ENCODE measurements at places on chromosomes 4 and X.

GRCh38 chrX:69062493-69062892 lies 102.8 kb downstream of the PJA1 start:
- no peak for DNase-seq

DNA sequence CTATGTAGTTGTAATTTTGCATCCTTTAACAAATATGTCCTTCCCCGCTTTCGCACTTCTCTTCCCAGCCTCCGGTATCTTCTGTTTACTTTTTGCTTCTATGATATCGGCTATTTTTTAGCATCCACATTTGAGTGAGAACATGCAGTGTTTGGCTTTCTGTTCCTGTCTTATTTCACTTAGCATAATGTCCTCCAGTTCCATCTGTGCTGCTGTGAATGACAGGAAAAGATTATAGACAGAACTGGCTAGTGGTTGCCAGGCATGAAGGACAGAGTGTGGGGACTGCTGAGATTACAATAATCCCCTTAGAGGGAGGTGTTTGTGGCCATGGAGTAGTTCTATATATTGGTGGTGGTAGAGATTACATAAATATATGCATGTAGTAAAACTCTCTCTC lies 588.6 kb downstream of the NLGN4X start:
- no peak for DNase-seq

- DNase-seq, result no peak
Observed at GRCh38 chr4:84565951-84566350, 17.0 kb upstream of the CDS1 start.

DNA sequence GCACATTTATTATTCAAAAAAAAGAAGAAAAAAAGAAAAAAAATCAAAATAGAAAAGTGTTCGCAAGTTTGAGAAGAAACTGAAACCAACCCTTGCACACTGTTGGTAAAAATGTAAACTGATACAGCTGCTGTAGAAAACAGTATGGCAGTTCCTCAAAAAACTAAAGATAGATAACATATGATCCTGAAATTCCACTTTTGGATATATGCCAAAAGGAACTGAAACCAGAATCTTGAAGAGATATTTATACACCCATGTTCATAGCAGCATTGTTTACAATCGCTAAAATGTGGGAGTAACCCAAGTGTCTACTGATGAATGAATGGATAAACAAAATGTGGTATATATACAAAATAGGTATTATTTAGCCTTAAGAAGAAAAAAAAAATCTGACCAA lies 155.4 kb downstream of the TBCK start:
- DNase-seq, result no peak

- DNase-seq, result no peak
Observed at GRCh38 chr4:47427935-47428334, 35.6 kb downstream of the COMMD8 start.

- DNase-seq, result no peak
Observed at GRCh38 chrX:40552768-40553167, 28.0 kb upstream of the ATP6AP2 start.

DNA sequence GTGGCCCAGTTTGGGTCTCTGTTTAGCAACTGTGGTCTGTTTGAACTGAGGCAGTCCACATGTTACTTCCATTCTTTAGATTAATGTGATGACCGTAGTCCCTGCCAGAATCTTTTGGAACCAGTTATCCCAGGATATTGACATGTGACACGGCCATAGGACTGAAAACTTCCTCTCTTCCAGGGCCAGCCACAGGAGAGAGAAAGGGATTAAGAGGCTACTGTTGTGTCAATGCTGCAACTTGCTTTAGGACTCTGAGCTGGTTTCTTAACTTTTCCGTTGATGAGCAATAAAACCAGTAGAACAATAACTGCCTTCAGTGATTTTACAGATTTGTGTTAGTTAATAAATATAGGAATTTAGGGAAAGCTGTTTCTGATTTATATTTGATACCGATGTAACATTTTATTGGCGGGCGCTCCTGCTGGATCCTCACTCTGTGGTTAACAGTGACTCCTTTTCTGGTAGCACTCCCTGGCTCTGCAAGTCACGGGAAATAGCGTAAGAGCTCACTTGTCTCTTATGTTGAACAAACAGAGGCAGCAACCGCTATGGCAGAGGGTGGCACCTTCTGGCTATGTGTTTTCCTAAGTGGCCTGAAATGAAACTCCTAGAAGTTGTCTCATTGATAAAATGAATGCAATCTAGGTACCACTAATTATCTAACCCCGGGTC lies 2.5 kb downstream of the TENM3 start:
- DNase-seq, result no peak

GRCh38 chr4:79047316-79047715 lies 108.1 kb upstream of the PAQR3 start:
- no peak for DNase-seq

DNA sequence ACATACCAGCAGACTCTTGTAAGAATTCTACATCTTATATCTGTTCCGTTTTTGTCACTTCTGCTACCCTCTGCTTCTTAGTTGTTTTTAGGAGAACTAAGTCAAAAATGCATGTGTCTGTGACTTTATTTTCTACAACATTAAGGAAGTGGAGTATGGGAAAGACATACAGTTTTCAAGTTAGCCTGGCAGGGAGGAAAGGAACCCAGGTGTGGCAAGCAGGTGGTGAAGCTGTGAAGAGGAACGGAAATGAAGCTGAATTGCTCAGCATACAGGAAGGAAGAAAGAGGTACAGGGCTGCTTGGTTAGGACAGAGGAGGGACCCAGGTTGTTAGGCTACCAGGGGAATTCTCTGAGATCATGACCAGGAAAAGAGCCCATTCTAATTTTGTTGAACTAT lies 9.4 kb downstream of the GPRIN3 start:
- no peak for DNase-seq

GRCh38 chr4:43373201-43373600 lies 480.7 kb downstream of the GRXCR1 start:
- DNase-seq, result no peak

- no peak for DNase-seq
Observed at GRCh38 chr4:155724731-155725130, 34.1 kb upstream of the GUCY1B1 start.

DNA sequence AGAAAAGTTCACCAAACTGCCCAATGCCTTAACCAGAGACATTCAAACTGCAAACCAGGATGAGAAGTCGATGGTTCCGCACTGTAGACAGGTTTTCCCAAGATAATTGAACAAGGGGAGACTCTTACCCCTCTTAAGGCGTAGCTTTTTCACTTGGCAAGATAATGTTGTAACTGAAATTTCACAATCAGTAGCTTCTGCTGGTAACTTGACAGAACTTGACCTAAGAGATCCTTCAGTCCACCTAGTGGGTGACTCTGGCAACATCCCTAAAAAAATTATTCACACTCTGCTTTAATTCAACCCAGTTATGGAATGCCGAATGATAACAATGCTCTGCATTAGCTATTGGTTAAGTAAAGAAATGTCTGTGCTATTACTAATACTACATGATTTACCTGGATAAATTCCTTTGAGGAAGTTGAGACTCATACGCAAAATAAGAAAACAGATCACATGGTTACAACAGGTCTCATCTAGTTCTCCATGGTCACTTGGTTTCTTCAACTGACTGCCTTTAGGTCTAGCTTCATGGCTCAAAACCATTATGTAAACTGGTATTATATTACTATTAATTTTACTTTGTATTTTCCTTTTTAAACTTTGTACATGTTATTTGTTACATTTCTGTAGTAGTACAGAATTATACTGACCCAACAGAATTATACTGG lies 9.1 kb downstream of the ELF2 start:
- DNase-seq, result no peak

DNA sequence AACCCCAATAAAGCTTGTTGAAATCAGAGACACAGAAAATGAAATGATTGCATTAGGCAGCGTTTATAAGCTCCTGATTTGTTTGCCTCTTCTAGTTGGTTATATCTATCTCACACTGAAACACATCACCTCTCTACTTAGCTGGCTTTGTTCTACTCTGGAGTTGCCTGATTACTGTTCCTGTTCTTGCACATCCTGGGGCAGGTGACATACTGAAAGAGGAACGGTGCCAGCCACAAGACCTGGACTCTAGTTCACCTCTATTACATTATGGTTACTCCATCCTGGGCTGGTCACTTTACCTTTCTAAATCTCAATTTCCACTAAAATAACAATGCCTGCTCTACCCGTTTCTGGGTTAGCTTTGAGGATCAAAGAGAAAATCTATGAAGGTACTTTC lies 47.9 kb downstream of the TRIM2 start:
- DNase-seq, result no peak

GRCh38 chrX:107871136-107871535 lies 45.5 kb downstream of the MID2 start:
- no peak for DNase-seq

- no peak for DNase-seq
Observed at GRCh38 chr4:113987382-113987941, 8.0 kb upstream of the ARSJ start.

- DNase-seq, result no peak
Observed at GRCh38 chr4:20641976-20642375, 58.3 kb upstream of the PACRGL start.

- no peak for DNase-seq
Observed at GRCh38 chrX:42269186-42269585, 345.8 kb upstream of the CASK start.

GRCh38 chrX:106963111-106963510 lies 36.9 kb downstream of the MORC4 start:
- no peak for DNase-seq

- DNase-seq, result no peak
Observed at GRCh38 chrX:94114362-94114761, 440.4 kb downstream of the FAM133A start.

DNA sequence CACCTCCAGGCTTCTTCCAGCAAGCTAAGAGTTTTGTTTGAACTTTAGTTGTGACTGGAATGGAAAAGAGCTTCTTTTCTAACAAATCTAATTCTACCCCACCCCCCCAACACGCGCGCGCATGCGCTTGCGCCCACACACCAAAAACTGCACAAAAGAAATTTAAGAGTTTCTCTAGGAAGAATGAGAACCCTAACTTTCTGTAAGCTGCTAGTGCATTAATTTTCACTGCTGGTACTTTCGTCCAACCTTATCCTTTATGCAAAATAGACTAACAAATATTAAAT lies 9.0 kb upstream of the INTU start:
- DNase-seq, result no peak

GRCh38 chrX:136754651-136755050 lies 26.1 kb downstream of the ARHGEF6 start:
- no peak for DNase-seq

GRCh38 chrX:633043-633984 lies 2.7 kb downstream of the SHOX start:
- no peak for DNase-seq

- no peak for DNase-seq
Observed at GRCh38 chr4:1294891-1295290, 5.2 kb downstream of the MAEA start.

DNA sequence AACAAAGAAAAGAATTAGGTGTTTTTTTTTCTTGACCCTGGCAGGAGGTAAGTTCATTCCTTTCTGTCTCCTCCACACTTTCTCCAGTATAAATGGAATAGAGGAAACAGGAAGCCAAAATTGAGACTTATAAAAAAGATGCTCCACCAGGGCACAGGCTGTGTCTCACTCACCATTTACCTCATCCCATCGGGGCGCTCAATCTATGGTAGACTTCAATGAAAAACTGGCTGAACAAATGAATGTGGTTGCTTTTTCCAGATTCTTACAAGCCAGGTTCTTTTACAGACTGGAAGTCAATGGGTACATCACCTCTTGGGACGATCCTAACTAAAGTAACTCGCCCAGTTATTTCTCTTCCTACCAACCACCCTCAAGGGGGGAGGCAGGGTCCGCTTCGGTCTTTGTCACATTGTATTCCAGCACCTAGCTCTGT lies 685 bp downstream of the COMMD8 start:
- no peak for DNase-seq

All from activated CD4-positive, alpha-beta T cell treated with anti-CD3 and anti-CD28 coated beads, Interleukin-2, amount 50 U/mL, for 4 hours (primary cell).